ENCODE measurements at places on chromosomes 3 and 15.

DNA sequence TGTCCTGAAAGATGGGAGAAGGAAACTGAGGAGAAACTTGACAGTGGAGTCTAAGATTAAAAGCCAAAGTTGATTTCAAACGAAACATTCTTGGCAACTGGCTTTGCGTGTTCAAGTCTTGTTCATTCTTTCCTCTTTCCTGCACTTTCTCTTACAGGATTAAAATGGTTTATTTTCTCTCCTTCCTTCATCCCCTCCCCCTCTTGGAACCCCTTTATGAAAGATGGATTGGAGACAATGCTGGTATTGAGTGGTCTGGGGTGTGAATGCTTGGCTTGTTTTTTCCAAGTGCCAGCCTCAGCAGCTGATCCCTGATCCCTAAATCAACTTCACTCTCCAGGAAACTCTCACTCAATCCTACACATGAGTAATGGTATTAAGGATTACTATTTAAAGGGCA is 703 bp upstream of the LSAMP start:
- DNase-seq, result no peak

GRCh38 chr3:179460260-179460659 is 9.0 kb upstream of the GNB4 start:
- no peak for DNase-seq

- DNase-seq, result no peak
These were observed 71.1 kb upstream of the OXTR start for GRCh38 chr3:8840556-8840955.

DNA sequence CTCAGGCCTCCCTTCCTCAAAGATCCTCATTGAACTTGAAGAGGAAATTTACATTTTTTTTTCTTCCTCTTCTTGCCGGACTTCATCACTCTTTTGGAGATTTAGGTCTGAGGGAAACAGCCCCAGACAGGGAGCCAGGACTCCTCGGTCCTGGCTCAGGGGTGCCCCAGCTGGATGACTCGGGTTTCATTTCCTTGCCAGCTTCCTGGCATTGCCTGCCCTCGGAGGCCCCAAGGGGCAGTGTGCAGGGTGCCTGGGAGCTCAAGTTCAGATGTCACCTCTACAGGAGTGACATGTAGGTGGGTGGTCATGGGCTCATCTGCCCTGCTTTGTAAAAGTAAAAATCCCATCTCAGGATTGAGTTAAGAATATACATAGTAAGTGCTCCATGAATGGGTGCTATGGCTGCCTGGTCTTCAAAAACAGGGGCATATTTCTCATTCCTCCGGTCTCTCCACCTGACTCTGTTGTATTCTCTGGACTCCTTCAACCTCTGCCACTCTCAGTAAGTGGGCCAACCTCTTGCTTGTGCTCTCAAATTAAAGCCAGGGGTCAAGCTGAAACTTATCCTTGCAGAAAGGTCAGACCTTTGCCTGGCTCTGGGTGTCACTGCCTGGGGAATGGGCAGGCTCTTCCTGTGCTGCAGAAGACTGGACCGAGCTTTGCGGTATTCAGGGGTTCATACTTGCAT is 51.8 kb downstream of the SMAD6 start:
- DNase-seq, result no peak

DNA sequence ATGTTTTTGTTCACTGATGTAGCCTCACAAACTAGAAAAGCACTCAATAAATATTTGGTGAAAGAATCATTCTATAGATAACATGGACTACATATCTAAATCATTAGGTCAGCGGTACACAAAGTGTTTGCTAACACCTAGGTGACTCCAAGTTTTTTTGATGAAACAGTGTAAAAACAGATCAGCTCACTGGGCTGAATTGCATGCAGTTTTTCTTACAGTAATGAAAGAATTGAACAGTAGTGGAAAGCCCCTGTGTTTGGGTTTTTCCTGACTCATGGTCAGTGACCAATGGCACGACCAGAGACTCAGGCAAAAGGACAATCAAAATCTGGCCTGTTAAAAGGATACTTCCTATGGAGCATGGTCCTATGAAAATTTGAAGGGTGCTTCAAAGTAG is 384.3 kb upstream of the EPHA6 start:
- DNase-seq, result no peak

DNA sequence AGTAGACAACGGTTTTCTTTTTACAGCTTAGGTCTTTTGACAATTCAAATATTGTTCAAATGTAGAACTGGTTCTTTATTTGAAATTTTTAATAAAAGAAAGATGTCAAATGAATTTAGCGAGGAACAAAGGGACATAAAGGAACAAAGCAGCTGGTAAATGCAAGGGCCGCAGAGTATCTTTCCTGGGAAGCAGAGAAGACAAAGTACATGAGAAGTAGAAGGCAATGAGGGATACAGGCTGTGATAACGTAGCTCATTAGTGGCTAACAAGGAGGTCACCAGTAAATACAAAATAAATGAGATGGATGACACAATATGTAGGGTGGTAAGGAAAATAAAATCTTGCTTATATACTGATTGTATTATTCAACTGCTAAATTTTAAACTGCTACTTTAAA is 762.8 kb downstream of the VGLL3 start:
- no peak for DNase-seq

GRCh38 chr15:43531018-43531670 is 13.7 kb downstream of the MAP1A start:
- DNase-seq, result no peak

DNA sequence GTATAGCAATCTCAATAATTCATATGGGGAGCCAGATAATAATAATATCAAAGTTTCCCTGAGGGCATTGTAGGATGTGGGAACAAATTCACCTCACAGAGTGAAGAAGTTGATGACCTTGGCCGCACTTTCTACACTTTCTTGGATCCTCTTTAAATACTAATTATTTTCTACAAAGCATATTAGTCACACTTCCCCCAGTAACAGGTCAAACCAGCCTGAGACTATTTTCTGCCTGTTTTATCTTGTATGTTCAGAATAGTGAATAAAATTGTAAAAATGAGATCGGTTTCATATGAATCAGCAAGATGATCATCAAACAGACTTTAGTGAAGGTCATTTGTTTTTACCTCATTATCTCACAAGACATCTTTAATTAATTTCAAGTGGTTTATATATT is 2.3 kb upstream of the OR5K3 start:
- DNase-seq, result no peak

GRCh38 chr3:41277790-41278465 is 78.6 kb downstream of the CTNNB1 start:
- DNase-seq, result no peak

GRCh38 chr3:100113723-100114412 is 433 bp downstream of the FILIP1L start:
- no peak for DNase-seq

DNA sequence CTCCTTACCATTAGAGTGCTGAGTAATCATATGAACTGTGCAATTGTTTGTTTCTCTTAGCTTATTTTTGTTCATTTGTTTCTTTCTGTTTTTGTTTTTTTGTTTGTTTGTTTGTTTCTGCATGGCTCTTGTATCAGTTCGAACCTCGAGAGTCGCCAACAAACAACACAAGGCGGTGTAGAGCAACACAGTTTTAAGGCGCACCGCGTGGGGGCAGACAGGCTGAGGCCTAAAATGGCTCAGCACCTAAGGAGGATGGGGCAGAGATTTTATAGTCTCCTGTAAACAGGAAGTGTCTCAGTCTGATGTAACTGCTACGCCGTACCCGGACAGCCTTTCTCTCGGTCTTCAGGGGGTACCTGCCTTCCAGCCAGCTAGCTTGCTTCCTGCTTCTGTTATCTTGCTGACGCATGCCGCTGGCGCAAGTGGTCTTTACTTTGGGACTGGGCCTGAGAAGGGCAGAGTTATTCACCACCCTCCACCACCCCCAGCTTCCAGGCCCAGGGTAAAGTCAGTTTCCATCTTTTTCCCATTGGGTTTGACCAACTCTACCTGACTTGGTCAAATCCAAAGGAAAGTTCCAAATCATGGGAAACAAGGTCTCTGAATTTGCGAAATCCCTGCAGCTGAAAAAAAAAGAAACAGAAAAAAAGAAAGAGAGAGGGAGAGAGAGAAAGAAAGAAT is 25.8 kb upstream of the MFGE8 start:
- no peak for DNase-seq

- no peak for DNase-seq
These were observed 18.8 kb downstream of the TIPARP start for GRCh38 chr3:156693166-156693565.

- no peak for DNase-seq
These were observed 7.7 kb downstream of the SLITRK3 start for GRCh38 chr3:165188452-165188851.

DNA sequence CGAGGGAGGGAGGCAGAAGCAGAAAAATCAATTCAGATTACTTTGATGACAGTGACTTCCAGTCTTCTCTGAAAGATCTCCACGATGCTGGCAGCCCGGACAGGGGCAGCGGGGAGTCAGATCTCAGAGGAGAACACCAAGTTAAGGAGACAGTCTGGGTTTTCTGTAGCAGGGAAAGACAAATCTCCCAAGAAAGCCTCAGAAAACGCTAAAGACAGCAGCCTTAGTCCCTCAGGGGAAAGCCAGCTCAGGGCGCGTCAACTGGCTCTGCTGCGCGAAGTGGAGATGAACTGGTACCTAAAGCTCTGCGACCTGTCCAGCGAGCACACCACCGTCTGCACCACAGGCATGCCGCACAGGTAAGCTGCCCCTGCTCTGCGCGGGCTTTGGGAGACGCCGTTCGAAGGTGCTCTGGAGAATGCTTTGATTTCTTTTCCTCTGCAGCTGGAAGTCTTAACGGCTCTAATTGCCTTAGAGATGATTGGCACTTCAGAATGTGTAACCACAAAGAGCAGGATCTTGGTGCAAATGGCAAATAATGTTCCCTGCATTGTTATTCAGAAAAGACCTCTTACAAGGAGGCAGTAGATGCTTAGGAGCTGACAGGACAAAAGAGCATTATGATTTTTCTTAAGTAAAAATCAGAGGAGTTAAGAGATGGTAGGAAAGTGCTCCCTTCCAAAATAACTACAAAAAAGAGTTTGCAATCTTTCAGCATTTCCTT is at the start of gene KCNAB1:
KCNAB1 (plus strand) TSS at position 51 of the 724 bp plus-strand sequence.
- DNase-seq, result no peak

DNA sequence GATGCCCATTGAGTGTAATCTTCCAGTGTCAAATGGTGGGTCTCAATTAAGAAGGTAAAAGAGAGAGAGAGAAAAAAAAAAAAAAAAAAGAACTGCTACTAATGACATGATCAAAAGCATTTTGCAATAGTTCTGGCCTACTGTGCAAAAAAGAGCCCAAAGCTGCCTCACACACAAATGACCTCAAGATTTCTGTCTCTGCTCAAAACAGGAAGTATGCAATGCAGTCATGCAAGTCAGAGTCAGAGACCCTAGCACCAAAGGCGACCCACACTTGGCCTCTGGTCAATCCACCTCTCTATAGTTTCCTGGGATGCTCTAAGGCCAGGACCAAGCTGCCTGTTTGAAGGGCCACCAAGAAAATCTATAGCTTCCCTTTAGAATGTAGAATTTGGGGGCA is 323.5 kb downstream of the VPS13C start:
- no peak for DNase-seq

GRCh38 chr3:150783316-150783715 is 20.3 kb upstream of the SIAH2 start:
- no peak for DNase-seq

DNA sequence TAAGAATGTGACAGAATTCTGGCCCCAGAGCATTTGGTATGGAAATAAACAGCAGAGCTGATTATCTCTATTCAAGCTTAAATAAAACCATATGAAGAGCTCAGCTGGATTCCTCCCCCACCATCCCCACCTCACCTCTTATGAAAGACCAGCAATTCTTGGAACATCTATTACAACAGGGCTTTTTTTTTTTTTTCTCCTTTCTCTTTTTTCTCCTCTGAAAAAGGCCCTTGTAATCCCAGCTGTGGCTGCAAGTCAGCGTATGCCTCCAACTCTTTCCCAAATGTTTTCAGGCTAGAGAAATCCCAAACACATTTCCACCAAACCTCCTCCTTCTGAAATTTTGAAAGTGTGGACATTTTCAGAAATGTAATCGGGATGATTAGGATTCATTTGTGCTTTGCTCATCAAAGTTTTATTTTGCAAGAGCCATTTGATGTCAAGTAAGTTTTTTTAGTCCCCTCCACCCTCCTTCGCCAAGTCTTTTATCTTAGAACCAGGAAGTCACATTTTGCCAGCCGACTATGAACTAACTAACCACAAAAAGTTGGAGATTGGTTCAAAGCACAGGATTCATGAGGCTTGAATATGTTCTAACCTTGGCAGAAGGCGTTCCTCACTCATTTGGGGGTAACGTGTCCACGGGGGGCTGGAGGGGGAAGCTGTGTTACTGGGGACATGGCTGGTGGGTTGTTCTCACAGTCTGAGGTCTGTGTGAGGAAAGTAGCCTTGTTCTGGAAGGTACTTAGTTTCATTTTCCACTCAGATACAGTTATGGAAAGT is 142.0 kb upstream of the PDZRN3 start:
- no peak for DNase-seq

DNA sequence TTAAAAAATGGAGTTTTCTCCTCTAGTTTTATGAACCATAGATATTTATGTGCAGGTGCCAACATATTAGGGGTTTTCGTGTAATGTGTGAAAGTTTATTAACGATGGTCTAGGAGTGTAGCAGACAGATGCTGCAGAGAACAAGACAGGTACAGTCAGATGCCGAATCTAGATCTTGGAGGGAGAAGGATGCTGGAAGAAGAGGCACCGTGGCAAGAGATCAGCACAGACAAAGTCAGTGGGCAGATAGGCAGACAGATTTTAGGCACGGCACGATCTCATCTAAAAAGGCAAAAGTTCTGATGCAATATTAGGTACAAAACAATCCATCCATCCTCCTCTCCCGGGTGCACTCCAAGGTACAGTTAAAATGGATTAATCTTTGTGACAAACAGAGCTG is 161.6 kb downstream of the TIGIT start:
- no peak for DNase-seq

- no peak for DNase-seq
These were observed 68.1 kb upstream of the PFN2 start for GRCh38 chr3:150038830-150039229.

DNA sequence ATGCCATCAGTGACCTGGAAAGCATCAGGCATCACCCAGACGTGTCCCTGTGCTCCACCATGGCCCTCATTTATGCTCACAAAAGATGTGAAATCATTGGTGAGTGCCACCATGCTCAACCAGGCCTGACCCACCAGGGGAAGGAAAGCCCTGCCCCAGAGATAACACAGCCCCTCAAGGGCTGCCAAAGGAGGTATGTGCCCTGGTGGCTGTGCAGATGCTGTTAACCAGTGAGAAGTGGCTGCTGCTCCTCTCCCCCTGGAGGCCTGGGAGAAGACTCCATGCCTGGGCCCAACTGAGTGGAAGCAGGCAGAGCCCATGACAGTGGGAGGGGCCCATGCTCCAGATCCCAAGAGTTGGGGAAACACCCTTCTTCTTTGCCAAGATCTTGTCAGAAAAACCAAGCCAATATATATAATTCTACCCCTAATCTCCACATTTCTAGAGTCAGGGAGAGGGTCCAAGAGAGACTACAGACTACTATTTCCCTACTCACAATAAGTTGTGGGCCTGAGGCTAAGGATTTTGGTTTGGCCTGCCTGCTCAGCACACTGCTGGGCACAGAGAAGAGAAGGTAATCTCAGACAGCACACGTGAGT is 2.7 kb downstream of the TTC21A start:
- DNase-seq, result no peak

DNA sequence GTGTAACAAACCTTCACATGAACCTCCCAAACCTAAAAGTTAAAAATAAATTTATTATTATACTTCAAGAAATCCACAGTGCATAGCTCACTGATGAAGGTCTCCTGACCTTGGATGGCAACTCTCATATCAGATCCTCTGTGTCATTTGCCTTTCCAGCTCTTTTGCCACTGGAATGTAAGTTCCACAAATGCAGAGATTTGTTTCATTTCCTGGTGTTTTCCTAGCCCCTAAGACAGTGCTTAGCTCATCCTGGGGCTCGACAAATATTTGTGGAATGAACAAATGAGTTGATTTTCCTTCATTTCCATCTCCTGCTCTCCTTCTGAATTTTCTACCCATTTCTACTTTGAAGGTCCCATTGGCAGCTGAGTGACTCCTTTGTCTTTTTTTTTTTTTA is 56.0 kb downstream of the FRMD4B start:
- no peak for DNase-seq

Data from NCI-H1048 (cell line).